ENCODE measurements at places on chromosomes 16 and 17.

- DNase-seq = no peak
These were observed 4.7 kb downstream of the IGSF6 start for GRCh38 chr16:21647562-21648164.

DNA sequence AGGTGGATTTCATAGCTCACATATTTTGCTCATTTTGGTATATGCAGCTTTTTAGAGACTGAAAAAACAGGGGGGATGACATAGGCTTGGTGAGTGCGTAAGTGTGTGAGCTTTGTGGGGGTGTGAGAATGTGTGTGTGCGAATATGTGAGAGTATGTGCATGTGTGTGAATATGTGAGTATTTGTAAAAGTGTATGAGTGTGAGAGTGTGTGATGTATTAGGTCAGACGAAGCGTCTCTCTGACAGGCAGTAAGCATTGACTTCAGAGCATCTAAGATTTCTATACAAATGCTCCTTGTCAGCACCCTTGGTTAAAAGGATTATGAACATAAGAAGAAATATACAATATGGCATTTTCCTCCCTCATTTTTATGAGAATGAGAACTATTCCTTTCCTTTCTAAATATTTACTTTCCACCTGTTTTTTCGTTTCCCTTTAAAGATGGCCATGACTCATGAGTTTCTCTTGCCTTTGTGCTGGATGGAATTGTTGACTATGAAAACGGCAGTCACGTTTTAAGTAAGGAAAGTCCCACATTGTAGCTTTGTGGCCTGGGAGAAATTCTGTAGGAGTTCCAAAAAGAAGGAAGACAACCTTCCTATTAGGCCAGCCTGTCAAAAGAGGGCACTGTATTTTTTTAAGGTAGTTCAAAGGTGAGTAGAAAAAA is 276.4 kb downstream of the FOXL1 start:
- DNase-seq = no peak

- no peak for DNase-seq
These were observed 4.5 kb downstream of the CBX8 start for GRCh38 chr17:79792341-79792871.

GRCh38 chr16:27444015-27444414 is 42.0 kb downstream of the IL21R start:
- no peak for DNase-seq

- DNase-seq = no peak
These were observed 65.2 kb downstream of the NKD1 start for GRCh38 chr16:50613281-50613963.

- DNase-seq = no peak
These were observed 41.6 kb downstream of the CCDC42 start for GRCh38 chr17:8703001-8703400.

GRCh38 chr16:68656751-68657150 is 11.6 kb downstream of the CDH3 start:
- no peak for DNase-seq

GRCh38 chr16:61590577-61590976 is 445.7 kb downstream of the CDH8 start:
- DNase-seq = no peak

DNA sequence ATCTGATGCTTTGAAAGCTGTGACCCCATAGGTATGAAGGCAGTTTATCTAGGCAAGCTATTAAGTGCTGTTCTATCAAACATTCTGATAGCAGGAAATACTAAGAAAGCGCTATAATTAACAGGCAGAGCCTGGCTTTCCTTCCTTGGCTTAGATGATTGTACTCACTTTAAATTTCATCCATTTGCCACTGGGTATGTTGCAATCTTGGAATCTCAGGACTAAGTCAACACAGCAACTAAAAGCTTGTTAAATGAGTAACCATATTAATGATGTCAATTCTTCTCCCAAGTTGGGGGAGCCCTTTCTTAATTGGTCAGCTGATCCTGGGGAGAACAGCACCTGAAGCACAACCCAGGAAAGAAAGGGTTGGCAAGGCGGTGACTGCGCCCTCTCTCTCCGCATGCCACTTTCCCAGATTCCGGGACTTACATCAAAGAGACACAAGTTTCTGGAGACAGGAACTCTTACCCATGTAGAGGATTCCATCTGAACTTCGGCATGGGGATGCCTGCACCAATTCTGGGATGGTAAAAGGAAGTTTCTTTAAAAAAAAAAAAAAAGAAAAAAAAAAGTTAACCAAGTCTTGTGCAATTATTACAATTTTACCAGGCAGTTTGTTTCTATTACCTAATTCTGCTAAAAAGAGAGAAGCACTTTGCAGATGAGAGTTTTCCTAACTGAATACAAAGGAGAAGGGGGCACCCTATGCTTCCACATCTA is 54.4 kb upstream of the ICAM2 start:
- no peak for DNase-seq

DNA sequence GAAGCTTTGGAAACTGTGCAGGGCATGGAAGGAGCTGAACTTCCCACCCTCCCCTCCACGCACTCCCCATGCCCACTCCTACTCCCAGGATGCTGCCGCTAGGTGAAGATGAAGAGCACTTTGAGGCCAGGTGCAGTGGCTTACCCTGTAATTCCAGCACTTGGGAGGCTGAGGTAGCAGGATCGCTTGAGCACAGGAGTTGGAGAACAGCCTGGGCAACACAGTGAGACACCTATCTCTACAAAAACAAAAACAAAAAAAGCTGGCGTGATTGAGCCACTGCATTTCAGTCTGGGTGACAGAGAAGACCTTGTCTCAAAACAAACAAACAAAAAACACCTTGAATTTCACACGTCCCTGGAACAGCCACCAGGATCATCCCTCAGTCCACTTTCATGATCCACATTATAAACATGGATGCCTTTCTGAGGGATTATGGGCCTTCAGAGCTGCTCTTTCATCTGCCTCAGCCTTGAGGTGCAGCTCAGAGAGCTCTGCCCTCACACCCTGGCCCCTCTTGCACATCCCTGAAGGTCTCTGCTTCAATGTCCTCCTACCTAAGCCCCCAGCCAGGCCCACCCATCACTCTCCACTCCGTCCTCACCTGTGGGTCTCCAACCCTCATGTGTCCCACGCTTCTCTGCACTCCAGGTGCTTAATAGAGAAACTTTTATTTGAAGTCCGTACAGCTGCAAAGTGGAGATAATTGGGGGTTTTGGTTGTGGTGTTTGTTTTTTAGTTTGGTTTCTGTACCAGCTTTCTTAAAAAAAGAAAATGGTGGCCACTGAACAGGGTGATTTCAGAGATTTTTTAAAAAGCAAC is 25.8 kb downstream of the PHB1 start:
- DNase-seq = no peak

DNA sequence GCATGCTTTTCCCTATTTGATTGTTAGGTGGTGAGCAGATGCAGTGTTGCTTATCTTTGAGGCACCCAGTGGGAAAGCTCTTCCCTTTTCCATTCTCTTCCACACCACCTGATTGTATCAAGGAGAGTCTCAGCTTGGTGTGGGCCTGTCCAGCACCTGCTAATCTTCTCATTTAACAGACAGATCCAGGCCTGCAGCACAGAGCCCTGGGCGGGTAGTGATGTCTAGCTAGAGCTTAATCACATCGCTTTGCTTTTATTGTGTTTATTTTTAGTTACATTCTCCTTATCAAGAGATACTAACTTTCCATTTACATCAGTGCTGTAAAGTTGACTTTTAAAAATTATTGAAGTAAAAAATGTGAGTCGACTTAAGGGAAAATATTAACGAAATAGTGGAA is 24.2 kb downstream of the FOXL1 start:
- DNase-seq = no peak

GRCh38 chr16:53672461-53672860 is 31.2 kb downstream of the RPGRIP1L start:
- DNase-seq = no peak

Measured in central memory CD4-positive, alpha-beta T cell (primary cell).